ENCODE measurements at places on chromosomes 7 and 10.

DNA sequence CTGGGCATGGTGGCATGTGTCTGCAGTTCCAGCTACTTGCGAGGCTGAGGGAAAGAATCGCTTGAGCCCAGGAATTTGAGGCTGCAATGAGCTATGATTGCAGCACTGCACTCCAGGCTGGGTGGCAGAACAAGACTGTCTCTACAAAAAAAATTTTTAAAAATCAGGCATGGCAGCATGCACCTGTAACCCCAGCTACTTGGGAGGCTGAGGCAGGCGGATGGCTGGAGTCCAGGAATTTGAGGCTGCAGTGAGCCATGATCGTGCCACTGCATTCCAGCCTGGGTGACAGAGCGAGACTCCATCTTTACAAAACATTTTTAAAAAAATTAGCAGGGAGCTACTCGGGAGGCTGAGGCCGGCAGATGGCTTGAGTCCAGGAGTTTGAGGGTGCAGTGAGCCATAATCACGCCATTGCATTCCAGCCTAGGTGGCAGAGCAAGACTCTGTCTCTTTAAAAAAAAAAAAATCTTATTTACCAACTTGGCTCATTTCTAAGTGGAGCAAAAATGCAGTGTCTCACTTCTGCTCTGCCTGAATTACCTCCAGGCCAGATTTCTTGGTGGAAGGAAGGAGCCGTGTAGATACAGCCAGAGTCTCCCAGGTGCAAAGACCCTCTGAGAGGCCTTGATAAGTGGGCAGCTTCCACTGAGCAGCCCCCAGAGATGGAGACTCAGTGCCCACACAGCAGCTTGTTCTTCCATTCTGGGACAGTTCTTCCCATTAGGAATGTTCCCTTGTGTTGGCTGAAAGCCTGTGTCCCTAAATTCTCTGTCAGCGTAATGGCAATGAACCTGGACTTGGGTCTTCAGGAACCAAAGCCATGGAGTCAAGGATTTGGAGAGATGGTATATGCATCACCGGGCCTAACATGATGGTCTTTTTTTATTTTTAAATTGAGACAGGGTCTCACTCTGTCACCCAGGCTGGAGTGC is 30.0 kb downstream of the GTF2IRD1 start:
- DNase-seq: no peak

GRCh38 chr7:69374044-69374425 is 224.2 kb upstream of the AUTS2 start:
- no peak for DNase-seq

DNA sequence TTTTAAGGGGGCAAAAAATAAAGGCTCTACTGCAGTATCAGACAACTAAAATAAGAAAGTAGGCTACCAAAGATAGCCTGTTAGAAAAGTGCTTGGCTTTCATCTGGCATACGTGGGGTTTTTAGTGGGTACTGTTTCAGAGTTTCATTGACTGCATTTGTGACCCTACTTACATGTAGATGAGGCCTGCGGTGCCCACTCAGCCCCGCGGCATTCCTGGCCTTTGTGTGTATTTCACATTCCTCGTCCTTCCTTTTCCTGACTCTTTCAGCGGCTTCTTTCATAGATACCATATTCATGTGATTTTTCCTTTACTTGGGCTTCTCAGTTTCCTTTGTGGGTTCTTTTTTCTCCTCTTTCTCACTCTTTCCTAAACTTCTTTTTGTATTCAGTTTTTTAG is 50.7 kb downstream of the UBE3C start:
- DNase-seq: no peak

GRCh38 chr10:60943316-60944057 is 498 bp downstream of the RHOBTB1 start:
- peak; percentile 88 for DNase-seq

- no peak for DNase-seq
Observed at GRCh38 chr10:79137300-79137756, 68.6 kb downstream of the ZMIZ1 start.

- DNase-seq: peak; percentile 73
Observed at GRCh38 chr10:18290651-18291313, 150.6 kb downstream of the CACNB2 start.

- DNase-seq: no peak
Observed at GRCh38 chr7:121519548-121520521, 123.7 kb upstream of the FAM3C start.

DNA sequence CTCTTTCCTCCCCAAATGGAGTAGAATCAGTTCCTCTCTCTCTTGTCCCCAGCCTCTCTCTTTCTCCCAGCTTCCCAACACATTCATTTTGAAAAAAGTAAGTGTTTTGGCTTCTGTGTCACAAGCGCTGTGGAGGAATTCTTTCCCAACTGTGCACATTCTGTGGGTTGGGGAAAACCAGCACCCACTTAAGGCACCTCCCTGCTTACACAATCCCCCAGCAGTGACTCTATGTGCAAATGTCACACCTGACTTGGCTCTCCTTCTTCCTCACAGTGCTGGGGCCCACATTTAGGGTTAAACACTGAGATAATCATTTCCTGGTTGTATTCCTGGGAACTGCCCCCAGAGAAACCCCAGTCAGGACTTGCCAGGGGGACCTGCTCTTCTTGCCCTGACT is 358.1 kb upstream of the ZNF32 start:
- DNase-seq: no peak

- no peak for DNase-seq
Observed at GRCh38 chr7:461117-461452, 58.6 kb downstream of the PDGFA start.

Measured in HAP-1 (cell line).